RWPE1 (cell line): ENCODE measurements at places on chromosomes 5 and 9.
A peak's percentile ranks its signal among the peaks of the same experiment; 100 is the strongest.

- no peak for DNase-seq
Observed at GRCh38 chr9:125965477-125965876, 218.3 kb downstream of the PBX3 start.

DNA sequence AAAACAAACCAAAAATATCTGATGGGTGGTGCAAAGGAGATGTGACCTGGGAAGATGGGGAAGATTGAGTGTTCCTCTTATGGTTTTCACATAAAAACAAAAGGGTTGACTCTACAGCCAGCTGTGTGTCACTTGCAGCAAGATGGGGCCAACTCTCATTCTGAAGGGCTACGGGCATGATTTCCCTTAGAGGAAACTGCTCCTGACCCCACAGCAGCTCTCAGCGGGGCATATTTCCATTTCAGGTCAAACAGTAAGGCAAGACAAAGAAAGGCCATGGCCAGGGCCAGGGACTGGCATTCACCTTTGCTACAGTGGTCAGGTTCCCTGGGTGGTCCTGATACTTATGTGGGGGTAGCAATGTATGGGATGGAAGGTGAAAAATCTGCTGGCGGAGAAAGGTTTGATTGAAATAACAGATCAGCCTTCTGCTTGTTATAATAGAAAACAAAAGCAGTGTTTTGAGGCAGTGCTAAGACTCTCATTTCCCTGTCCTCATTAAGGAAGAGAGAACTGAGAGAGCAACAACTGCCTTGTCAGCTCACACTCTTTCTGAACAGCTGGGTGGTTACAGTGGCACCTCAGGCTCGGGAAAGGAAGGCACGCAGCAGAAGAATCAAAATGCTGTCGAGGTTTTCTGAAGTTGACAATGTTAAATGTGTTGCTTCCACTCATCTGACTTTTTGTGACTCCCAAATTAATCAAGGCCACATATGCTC lies 120.7 kb upstream of the PCA3 start:
- no peak for DNase-seq

GRCh38 chr9:5552301-5552700 lies 42.0 kb downstream of the PDCD1LG2 start:
- DNase-seq: no peak

GRCh38 chr5:16311666-16312065 lies 132.1 kb upstream of the MARCHF11 start:
- DNase-seq: no peak

DNA sequence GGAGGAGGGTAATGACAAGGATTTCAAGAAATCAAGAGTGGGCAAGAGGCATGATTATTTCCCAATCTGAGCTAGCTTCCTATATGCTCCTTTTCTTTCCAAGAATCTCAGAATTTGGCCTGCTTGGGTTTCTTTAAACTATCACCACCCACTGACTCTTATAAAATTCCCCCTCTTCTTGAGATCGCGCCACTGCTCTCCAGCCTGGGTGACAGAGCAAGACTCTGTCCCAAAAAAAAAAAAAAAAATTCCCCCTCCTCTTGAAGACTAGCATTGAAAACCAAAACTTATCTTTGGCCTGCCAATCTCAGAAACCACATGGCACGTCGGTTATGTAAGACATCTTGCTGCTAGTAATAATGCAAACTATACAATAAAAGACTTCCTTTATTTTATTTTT lies 3.4 kb upstream of the DMXL1 start:
- DNase-seq: no peak

DNA sequence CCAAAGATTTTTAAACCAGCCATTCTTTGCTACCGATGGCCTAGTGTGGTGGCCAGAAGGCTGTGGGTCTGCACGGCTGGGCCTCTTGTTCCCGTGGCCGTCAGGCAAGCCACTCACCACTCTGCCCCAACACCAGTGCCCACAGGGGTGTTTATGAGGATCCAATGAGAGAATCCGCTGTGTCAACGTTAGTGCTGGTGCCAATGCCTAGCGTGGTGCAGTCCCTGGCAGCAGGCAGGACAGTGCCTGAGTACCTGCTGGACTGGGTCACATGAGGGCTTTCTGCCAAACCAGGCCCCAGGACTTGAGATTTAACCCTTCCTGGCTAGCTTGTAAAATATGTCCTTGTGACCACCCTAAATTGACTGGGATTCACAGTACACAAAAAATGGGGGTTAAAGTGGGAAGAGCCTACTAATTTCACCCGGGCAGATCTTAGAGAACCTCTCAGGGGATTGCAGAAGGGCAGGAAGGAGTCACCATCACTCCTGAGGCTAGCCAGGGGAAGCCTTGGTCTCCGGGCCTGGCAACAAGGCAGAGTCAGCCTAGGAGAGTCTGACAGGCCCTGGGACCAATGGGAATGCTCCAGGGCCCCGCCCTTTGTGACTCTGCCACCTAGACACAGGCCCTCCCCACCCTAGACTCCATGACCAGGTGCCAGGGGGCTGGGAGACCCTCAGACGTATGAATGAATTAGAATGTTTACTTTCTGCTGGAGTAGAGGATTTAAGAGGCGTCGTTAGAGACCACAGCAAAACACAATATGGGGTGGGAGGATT lies 63.2 kb upstream of the FSTL4 start:
- DNase-seq: no peak

GRCh38 chr5:43288269-43288831 lies 24.9 kb downstream of the HMGCS1 start:
- DNase-seq: no peak

GRCh38 chr5:139636207-139636792 lies 11.8 kb upstream of the CXXC5 start:
- DNase-seq: no peak

DNA sequence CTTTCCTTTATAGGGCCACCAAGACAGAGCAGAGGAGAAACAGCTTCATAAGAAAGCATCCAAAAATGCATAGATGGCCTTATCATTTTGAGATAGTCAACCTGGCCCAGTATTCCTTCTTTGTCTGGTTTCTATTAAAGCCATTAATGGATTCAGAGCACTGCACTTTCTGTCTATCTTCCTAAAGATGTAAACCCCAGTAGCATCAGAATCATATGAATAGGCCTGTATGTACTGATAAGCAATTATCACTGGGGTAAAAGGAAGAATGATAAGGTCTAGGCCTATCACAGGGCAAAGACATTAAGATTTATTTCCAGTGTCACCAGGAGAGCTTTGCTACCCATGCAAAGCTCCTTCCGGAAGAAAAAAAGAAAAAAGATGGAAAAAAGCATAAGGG lies 432.5 kb upstream of the C9orf72 start:
- no peak for DNase-seq

DNA sequence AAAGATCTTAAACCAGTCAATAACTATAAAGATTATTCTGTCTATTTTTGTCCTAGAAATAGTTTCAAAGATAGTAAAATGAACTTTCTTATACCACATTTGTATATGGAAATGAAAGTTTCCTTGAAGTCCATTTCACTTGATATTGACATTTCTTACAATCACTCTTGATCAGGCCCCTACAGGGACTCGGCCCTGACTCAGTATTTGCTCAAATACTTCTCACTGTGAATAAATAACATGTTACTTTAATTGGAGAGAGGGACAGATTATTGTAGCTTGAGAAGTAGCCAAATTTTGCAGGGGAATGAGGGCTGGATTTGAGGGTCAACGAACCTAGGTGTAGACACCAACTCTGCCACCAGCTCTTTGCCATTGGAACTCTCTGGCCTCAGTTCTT lies 25.6 kb upstream of the SMARCA2 start:
- no peak for DNase-seq

GRCh38 chr5:140205952-140206351 lies 31.0 kb downstream of the CYSTM1 start:
- no peak for DNase-seq

DNA sequence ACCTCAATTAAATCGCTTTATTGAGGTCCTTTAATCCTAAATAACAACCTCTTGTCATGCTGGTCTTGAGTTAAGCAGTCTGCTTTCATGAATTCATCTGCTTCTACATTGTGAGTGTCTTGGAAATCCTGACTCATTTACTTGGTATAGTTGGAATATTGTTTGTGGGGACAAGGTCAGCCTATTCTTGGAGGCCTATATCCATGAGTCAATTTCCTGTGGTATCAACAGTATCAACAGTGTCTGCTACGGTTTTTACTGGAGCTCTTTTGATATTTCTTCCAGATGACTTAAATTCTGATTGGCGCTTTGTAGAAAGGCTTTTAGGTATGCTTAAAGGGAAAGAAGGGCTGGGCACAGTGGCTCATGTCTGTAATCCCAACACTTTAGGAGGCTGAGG lies 71.2 kb upstream of the PARP8 start:
- DNase-seq: peak; percentile 20

DNA sequence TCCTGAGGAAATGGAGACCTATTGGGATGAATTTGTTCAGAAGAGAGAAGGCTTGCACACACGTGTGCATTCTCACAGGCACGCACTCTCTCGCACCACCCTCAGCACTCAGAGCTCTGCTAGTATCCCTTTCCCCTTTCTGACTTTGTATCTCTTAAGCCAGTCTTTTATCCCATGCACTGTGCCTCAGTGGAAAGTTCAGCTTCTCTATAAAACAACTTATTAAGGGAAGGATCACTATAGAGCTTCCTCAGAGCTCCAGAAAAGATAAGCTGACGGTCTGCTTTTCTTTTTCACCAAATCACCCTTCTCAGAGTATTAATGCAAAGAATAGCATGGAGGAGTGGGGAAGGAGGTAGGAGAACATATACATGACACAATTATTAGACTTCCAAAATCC lies 207.8 kb downstream of the ENC1 start:
- no peak for DNase-seq

GRCh38 chr5:127589309-127590030 lies 59.4 kb upstream of the CTXN3 start:
- DNase-seq: no peak

DNA sequence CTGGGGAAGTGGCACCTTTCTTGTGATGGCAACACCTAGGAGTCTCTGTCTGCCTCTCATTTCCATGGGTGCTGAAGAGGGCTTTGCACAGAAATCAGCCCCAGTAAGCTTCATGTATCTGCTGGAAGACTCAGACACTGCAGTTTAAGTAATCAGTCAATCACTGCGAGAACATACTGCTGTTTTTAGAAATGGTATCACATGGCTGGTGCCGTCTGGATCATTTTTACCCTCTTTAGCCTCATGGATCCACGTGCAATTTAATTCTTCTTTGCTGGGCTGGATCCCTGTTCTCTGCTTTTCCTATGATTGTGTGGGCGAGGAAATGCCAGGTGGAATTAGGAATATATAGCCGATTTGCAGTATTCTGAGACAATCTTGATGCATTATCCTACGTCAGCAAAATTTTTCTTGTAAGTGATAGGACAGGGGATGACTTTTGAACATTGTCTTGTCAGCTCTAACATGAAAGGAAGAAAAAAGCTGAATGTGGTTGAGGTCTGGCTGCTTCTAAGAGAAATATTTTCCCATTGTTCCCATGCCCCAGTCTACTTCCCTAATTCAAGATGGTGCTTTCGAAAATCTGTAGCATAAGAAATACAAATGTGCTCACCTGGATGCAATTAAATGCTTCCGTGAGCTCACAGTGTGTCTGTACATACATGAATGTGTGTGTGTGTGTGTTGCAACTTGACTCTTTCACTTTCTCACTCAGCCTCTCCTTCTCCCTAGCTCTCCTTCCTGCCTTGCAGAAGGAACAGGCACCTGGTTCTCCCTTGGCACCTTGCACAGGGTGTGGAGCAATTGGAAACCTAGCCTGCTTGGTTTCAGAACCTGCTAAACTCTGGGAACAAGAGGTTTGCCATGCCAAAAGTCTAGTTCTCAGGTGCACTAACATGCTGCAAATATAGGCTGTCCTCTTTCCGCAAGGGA lies 281.6 kb downstream of the NTRK2 start:
- DNase-seq: no peak

DNA sequence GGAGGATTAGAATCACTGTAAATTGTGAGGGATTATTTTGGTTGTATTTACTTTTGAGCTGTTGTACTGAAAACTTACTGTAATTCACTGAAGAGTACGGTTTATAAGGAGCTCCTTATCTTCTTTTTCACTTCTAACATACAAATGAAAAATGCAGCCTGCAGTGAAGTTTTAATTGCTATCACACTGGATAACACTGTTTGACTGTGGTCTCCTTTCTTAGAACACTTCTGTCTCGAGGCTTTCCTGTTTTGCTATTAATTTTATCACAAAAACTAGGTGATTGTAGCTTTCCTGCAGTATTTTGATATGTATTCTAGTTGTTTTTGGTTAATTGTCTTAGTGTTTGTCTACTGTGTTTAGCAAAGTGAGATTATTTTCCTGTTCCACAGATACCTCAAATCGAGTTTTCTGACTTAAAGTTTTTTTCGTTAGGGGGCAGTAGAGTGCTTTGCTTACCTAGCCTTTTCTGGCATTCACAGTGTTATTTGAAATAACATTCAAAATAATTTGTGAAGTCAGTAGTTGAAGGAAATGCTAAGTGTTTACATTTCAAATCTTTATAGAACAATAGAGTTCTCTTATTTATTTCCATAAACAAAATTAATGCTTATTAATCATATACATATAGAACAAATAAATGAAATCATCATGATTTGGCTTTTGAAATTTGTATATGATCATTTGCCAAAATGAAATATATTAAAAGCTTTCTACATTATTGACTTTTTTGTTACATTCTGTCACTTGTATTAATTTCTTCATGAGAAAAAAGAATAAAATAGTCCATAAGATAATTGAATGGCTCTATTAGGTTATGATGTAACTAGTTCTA lies 52.9 kb downstream of the COMMD10 start:
- peak; percentile 33 for DNase-seq

DNA sequence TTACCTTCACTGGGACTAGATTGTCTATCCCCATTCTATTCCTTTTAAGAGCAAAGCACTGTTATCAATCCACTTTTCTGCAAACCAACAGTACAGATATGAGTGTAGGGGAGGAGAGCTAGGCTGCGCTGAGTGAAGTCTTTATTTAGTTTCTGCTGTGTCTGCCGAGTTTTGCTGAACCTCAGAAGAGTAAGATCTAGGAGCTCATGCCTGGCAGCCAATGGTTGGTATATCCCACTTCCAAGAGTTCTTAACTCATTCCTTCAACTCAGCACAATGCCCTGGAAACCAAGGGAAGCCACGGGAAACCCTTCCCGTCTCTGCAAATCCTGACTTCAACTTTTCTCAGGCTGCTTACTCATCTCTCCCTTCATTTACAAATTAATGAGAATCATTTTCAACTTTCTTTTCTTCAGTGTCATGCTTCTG lies 58.0 kb upstream of the JAK2 start:
- DNase-seq: no peak

- no peak for DNase-seq
Observed at GRCh38 chr5:53298841-53299240, 181.6 kb upstream of the FST start.

GRCh38 chr5:139426203-139426885 lies 13.0 kb downstream of the DNAJC18 start:
- DNase-seq: no peak
